Fibroblast of mammary gland (primary cell): ENCODE measurements at places on chromosomes 2 and 18.

DNA sequence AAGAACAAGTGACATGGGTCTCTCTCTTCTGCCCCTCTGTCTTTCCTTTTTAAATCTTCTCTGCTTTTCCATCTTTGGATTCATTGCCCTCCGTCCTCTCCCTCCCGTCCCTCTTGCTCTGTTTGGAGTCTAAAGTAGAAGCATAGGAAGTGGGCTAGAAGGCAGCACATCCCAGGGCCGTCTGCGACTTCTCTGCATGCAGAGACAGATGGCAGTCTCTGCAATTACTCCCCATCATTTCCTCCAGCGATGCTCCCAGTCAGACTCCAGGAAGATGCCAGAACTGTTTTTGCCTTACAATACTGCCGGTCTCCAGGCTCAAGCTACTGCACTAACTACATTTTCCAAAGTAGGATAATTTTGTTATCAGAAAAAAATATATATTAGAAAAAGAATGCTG, 35.2 kb upstream of the LPIN2 start:
- no peak for DNase-seq

GRCh38 chr2:215110918-215111317, 27.5 kb downstream of the ABCA12 start:
- no peak for DNase-seq

DNA sequence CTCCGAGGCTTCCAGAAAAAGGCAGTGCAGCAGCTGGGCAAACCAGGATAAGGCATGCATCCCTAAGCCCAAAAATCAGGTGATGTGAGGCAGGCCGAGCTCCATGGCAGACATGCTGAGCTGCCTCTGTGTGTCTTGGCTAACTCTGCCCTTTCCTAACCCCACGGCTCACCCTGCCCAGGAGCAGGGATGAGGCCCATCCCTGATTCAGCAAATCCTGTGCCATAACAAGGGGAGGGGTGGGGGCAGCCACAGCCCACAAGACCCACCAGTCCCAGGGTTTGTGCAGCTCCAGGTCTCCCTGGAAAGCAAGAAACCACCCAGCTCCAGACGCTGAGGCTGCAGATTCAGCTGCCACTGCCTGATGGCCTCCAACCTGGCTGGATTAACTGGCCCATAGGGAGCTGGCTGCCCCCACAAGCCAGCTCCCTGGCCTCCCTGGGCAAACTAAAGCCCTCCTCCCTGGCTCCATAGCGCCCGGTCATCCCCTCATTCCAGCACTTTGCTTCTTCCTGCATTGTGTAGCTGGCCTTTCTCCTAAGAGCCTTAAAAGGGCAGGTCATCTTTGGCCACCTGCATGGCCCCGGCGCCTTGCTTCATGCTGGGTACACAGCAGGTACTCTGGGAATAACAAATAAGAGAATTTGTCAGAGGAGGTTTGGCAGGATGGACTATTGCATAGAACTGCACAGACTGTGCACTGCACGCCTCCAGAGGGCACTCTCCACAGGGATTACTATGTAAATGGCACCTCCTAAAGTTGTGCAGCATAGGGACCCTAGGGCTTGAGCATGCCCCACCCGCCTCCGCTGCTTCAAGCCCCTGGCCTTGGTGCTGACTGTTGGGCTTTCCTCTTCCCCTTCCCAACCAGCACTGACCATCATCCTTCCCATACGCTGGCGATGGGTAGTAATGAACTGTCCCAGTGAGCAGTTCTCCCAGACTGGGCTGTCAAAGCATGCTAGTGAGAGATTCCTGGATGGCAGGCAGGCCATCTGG, 10.7 kb downstream of the STEAP3 start:
- peak; percentile 32 for DNase-seq

GRCh38 chr2:107529146-107529545, 297.5 kb upstream of the RGPD4 start:
- DNase-seq, result peak; percentile 42

GRCh38 chr18:3451989-3452749, 2.2 kb downstream of the TGIF1 start:
- DNase-seq, result peak; percentile 64

DNA sequence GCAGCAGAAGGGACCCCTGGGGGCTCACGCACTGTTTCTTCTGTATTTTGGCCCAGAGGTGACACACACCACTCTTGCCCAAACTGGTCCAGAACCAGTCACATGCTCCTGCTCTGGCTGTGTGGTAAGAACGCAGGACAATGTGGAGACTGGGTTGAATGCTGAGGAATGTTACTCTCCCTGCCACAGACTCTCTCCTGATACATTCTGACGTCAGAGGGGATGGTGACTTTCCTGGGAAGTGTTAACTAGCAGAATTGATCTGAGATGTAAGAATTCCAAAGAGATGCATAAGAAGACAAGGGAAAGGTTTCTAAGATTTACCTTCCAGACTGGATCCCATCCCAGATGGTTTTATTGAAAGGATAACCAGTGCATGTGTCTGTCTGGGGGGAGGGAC, 100.8 kb downstream of the ASB1 start:
- DNase-seq, result peak; percentile 65

GRCh38 chr2:14715600-14715999, 83.1 kb downstream of the LRATD1 start:
- DNase-seq, result no peak

- no peak for DNase-seq
Observed at GRCh38 chr2:224586127-224586695, 1.0 kb upstream of the CUL3 start.

DNA sequence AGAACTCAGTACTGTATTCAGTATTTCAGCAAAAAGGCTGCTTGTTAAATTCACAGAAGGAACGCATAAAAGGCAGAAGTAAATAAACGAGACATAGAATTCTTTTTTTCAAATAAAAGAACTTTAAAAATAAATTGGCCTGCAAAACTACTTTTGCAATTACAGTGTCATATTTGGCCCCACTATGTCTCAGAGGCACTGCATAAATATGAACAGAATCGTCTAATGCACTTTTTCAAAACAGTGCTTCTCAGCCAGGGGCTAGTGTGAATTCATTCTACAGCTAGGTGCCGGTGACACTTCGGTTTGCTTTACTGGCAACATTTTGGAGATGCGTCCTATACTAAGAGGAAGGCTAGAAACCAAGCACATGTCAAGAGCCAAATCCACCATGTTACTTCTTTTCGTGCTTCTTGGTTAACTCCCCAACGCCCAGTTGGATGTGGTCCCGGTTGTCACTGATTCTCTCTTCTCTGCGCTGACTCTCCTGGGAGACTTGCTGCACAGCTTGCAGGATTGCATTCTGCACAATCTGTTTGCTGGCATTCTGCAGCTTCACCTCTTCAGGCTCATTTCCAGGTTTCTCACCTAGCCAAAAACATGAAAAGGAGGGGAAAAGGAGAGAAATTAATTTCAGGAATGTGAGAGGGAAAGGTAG, 51.8 kb downstream of the AKAIN1 start:
- no peak for DNase-seq

- no peak for DNase-seq
Observed at GRCh38 chr2:120336749-120337148, 9.2 kb upstream of the INHBB start.

- no peak for DNase-seq
Observed at GRCh38 chr2:120856421-120856862, 120.8 kb downstream of the GLI2 start.

DNA sequence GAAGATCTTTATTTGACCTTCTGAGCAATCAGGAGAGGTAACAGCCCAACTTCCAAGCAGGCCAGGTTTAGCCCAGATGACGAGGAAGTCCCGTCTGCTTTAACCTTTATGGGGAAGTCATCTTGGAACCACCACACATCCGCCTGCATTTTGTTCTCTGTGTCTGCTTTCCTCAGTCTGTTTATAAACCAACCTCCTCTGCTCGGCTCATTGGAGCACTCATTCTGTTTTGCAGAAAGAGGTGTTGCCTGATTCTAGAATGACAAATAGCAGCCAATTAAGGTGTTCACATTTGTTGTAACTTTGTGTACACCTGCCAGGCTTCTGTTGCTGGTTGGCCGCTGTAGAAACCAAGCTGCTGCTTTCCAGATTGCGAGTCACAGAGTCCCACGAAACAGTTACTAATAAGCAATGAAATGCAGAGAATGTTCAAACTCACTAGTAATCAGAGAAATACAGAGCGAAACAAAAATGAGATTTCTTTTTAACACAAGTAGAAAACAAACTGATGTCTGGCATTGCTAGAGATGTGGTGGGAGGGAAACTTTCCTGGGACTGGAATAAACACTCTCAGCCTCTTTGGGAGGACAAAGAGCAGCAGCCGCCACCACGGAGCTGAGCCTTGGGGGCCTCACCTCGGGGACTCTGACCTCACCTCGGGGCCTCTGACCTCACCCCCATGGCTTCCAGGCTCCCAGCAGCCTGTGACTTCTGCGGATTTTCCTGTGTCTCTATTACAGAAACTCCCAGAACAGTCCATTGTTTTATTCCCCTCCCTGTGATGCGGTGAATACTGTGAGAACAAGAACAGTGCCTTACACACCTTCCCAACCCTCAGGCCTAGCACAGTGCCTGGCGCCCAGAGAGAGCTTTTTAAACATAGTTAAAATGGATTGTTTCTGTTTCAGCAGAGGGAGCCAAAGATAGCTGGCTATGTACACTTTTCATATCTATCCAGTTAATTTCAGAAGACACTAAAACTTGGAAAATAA, 64.0 kb downstream of the MBP start:
- peak; percentile 63 for DNase-seq

DNA sequence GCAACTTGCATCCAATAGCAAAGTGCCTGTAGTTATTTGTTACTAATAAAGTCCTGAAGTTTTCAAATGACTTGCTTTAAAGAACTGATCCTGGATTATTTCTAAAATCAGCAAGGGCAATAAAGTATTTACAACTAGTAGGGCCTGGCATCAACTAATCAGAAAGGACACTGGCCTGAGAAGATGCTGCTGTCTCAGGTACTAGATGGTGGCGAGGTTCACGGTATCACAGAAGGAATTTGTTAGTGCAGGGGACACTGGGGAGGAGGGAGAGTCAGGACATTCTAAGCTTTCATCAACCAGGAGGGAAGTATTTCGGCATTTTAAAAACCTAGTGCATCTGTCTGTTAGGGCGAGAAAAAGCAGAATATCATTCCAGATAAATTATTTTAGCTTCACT, 440.2 kb upstream of the LYPD1 start:
- no peak for DNase-seq

DNA sequence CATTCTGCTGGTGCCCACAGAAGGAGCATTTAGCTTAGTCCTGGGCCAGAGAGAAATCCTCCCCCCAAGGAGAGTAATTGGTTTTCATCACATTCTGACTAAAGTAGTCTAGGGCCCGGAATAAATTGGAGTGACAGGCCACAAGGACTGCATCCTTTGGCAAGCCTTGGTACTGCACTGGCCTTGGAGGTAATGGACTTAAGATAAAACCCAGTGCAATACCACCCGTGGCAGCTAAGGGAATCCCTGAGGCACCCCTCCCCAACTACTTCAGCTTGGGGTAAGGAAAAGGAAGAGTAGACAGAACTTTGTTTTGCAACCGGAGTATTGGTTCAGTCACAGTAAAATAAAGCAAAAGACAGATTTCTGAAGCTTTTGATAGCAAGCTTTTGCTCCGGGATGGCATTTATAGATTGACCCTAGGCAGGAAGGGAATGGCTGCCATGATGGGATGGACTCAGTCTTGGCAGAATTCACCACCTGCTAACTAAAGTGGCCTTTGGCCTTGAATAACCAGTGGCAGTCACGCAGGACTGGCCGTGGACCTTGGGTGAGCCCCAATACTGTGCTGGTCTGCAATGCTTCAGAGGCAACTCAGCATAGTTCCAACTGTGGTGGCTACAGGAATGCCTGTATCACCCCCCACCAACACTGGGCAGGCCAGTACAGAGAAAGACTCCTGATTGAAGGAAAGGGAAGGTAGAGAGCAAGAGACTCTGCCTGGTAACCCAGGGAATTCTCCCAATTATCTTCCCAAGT, 14.1 kb downstream of the ORC4 start:
- no peak for DNase-seq

- no peak for DNase-seq
Observed at GRCh38 chr2:219613461-219614070, 13.9 kb upstream of the SLC4A3 start.

DNA sequence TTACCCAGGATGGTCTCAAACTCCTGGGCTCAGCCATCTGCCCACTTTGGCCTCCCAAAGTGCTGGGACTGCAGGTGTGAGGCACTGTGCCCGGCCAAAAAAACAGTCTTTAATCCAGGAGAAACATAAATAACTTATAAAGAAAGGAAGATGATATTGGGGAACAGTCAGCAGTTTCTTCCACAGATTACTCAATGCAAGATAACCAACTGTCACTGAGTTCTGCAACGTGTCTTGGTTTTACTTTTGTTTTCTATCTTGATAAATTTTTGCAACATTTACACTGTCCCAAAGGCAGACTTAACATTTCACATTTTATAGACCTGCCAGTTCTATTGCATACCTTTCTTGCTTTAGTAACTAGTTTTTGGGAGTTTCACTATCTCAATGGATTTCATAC, 71.1 kb downstream of the ANKRD44 start:
- no peak for DNase-seq

- DNase-seq, result no peak
Observed at GRCh38 chr18:60247103-60247502, 125.5 kb downstream of the MC4R start.

GRCh38 chr2:12064153-12064552, 317.7 kb downstream of the LPIN1 start:
- DNase-seq, result no peak

DNA sequence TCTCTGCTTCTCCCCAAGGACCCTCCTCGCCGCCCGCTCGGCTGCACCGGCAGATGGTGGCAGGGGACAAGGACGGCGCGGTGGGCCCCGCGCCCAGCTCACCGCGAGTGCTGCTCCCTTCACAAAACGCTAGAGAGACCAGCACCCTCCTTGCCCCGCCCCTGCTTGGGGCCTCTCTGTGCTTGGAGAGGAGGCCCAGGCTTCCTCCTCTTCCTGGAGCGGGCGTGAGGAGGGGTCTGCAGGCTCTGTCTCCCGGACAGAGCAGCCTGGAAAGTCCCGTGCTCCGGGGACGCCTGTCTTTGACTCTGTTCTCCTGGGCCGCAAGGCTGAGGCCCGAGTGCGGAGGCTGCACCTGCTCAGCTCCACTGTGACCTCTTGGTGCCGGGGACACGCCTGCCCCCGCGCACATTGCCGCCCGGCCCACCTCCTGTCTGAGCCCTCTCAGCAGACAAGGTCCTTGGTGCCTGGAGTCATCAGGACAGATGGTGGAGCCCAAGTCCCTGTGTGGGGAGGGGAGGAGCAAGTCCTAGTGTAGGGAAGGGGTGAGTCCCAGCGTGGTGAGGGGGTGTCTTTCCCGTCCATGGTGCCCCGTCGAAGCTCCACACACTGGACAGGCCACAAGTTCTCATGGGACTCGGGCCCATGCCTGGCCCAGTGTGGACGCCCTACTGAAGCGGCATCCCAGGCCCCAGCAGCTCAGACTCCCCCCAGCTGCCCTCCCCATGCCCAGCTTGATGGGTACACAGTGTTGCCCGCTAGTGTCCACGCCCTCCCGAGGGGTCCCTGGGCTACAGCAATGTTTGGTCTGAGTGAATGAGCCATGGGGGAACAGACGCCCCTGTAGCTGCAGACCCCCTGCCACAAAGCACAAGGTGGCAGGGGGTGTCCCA, 33.8 kb downstream of the RTP5 start:
- DNase-seq, result no peak

GRCh38 chr2:38668779-38669479, 3.0 kb downstream of the GALM start:
- no peak for DNase-seq
